Bladder microvascular endothelial cell (primary cell): ENCODE measurements at places on chromosomes 7 and 10. TPM values are rescaled to one million over a fixed set of nuclear protein-coding genes. Genes with fewer than 3 reads are reported as not detected.

The GLI3 gene
- 1.9 and 2.6 TPM in 2 replicates for total RNA-seq

The CUX1 gene
- total RNA-seq = 13.0 and 47.5 TPM in 2 replicates

The SAP25 gene
- total RNA-seq = not detected in 2 replicates

The PPIF gene
- 11.2 and 20.8 TPM in 2 replicates for total RNA-seq

The COL28A1 gene
- under 0.01 TPM in 1 of 2 replicates, not detected in the other for total RNA-seq

The GJD4 gene
- total RNA-seq = not detected in 2 replicates

The RADIL gene
- 0.65 and 1.3 TPM in 2 replicates for total RNA-seq

The ZNF467 gene
- 0.49 and 2.7 TPM in 2 replicates for total RNA-seq

The CAV2 gene
- total RNA-seq = 262 and 400 TPM in 2 replicates

The CPN1 gene
- not detected in 2 replicates for total RNA-seq

The CDK1 gene
- 33.7 and 46.5 TPM in 2 replicates for total RNA-seq

The AGMO gene
- total RNA-seq = 1.9 TPM in 2 replicates

The HK1 gene
- total RNA-seq = 105 and 146 TPM in 2 replicates

The SHTN1 gene
- 0.65 and 4.7 TPM in 2 replicates for total RNA-seq

The FAM25G gene
- total RNA-seq = not detected in 2 replicates

The RPEL1 gene
- total RNA-seq = 0.06 TPM in 1 of 2 replicates, not detected in the other

The TACR2 gene
- 0.06 TPM in 1 of 2 replicates, not detected in the other for total RNA-seq

The TUBAL3 gene
- total RNA-seq = under 0.01 and 0.25 TPM in 2 replicates

The SEMA3A gene
- total RNA-seq = 2.4 and 42.2 TPM in 2 replicates

The ASAH2 gene
- 0.31 and 0.49 TPM in 2 replicates for total RNA-seq

The MACROH2A2 gene
- 0.16 TPM in 1 of 2 replicates, not detected in the other for total RNA-seq

The CAMK2G gene
- total RNA-seq = 25.4 and 30.6 TPM in 2 replicates

The VSTM4 gene
- total RNA-seq = 0.16 and 0.25 TPM in 2 replicates

The OIT3 gene
- total RNA-seq = 0.13 and 0.32 TPM in 2 replicates

The FOXP2 gene
- 0.32 and 8.6 TPM in 2 replicates for total RNA-seq

The TYW1B gene
- 0.97 and 7.1 TPM in 2 replicates for total RNA-seq

The SLC26A5 gene
- total RNA-seq = under 0.01 and 1.3 TPM in 2 replicates

The UNCX gene
- total RNA-seq = not detected in 2 replicates

The IL6 gene
- 0.38 and 2.1 TPM in 2 replicates for total RNA-seq

The WNT8B gene
- total RNA-seq = not detected in 2 replicates
